HepG2 (cell line): ENCODE measurements at places on chromosomes 6 and 20. TPM values are rescaled to one million over a fixed set of nuclear protein-coding genes. Genes with fewer than 3 reads are reported as not detected.
A peak's percentile ranks its signal among the peaks of the same experiment; 100 is the strongest.

Gene TGM3
- not detected in 2 replicates for total RNA-seq

Gene ADRM1
- 143 and 154 TPM in 2 replicates for total RNA-seq

Gene XRN2
- total RNA-seq, result 171 and 256 TPM in 2 replicates

Gene SLC12A5
- 5.3 and 5.4 TPM in 2 replicates for total RNA-seq

Gene ATRN
- 30.8 and 44.2 TPM in 2 replicates for total RNA-seq

Gene SLC35D3
- total RNA-seq, result not detected in 2 replicates

Gene NUDT3
- 20.2 and 30.1 TPM in 2 replicates for total RNA-seq

Gene SPATS1
- total RNA-seq, result not detected in 2 replicates

Gene OVOL2
- 0.21 and 0.31 TPM in 2 replicates for total RNA-seq

- no peaks in the 10 kb centered on the region for H3K36me3 ChIP-seq
- 0 out of 3 replicates have a peak, but pooled peaks cover 3% of the 10 kb centered on the region for H3K27me3 ChIP-seq
- no peaks in the 10 kb centered on the region for H3K4me1 ChIP-seq
- no peak overlapping the region for H3K27ac ChIP-seq
These were observed 20.1 kb upstream of the MTCL3 start for GRCh38 chr6:127539272-127539671.

GRCh38 chr6:19549109-19549508 lies 288.1 kb upstream of the ID4 start:
- no peak overlapping the region for H3K27ac ChIP-seq
- H3K4me1 ChIP-seq, result no peaks in the 10 kb centered on the region
- H3K36me3 ChIP-seq, result no peaks in the 10 kb centered on the region
- H3K27me3 ChIP-seq, result no peaks in the 10 kb centered on the region
- DNase-seq, result no peak

DNA sequence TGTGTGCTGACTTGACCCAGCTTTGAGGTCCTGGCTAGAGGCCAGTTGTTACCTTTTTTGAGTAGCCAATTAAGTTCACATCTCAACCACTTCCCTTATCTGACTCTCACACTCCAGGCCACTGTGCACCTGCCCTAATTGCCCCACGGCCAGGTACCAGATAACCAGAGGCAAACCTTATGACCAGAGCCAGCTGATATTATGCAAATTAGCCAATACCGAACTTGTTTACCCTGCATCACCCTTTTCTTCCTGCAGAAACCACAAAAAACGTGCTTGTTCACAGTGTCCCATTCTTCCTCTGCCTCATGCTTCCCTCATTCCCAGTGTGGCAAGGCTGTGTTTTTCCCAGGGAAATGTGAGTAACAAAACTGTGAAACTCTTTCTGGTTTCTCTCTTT lies 89.3 kb downstream of the HTR1B start:
- H3K27ac ChIP-seq, result no peak overlapping the region
- no peak overlapping the region for H3K4me3 ChIP-seq
- no peaks in the 10 kb centered on the region for H3K4me1 ChIP-seq
- no peaks in the 10 kb centered on the region for H3K36me3 ChIP-seq

- no peak overlapping the region for H3K4me3 ChIP-seq
- H3K36me3 ChIP-seq, result no peaks in the 10 kb centered on the region
- no peaks in the 10 kb centered on the region for H3K27me3 ChIP-seq
- H3K4me1 ChIP-seq, result peaks cover 24% of the 10 kb centered on the region
- no peak for DNase-seq
These were observed 340.1 kb downstream of the ZFAND3 start for GRCh38 chr6:38159596-38159995.

DNA sequence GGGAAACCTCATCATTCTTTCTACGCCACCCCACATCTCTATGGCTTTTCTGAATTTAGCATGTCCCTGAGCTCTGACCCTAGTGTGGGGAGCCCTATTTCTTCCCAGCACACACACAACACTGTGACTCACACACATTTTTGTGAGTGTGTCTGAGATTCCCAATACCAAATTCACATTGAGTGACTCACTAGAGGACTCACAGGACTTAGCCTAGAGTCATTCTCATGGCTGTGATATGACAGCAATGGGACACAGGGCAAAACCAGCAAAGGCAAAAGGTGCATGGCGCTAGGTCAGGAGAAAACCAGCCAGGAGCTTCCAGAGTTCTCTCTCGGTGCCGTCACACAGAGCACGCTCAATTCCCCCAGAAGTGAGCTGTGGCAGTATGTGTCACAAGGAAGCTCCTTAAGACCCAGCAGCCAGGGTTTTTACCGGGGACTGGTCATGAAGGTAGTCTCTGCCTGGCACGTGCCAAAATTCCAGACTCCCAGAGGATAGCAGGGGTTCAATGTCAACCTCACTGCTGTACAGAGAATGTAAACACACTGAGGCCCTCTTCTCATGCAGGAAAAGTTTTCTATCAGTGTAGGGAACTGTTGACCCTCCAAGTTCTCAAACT lies 6.2 kb downstream of the CSTL1 start:
- H3K4me1 ChIP-seq, result peaks cover 12% of the 10 kb centered on the region
- H3K36me3 ChIP-seq, result no peaks in the 10 kb centered on the region
- peaks cover 21% of the 10 kb centered on the region; the same call in 2 of the 3 replicates for H3K27me3 ChIP-seq
- DNase-seq, result peak; percentile 55
- H3K4me3 ChIP-seq, result no peak overlapping the region

DNA sequence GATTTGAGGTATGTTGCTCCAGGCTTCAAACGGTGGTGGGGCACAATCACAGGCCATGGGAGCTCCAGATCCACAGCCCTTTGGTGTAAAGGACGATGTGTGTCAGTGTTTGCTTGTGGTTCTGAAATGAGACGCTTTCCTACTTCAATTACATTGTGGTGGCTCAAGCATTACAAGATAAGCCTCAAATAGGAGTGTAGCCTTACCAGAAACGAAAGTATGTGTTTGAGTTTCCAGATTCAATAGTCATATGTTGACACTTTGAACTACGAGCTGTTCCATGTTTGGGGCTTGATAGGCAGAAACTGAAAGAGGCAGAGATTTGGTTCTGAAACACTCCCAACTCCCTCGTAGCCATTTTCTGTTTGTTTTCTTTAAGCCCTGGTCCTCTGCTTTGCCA lies 187.1 kb downstream of the MYLK4 start:
- H3K27me3 ChIP-seq, result peaks cover 55% of the 10 kb centered on the region
- H3K4me1 ChIP-seq, result peaks cover 29% of the 10 kb centered on the region
- no peak overlapping the region for H3K27ac ChIP-seq

DNA sequence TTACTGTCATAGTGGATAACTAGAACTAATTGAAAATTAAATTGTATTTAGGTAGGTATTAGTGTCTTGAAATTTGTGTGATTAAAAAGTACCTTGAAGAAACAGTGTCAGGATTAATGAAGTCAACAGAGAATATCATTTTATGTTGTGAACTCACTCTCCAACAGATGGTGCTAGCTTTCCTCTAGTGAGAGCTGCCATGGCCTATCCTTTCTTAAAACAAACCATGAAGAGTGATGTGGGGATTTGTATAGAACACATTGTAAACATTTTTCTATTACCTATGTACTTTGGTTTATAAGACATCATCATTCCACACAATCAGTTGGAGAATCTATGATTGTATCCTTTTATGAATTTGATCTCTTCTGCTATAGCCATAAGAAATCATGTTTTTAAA lies 4.8 kb upstream of the SRSF12 start:
- no peaks in the 10 kb centered on the region for H3K36me3 ChIP-seq
- peaks cover 25% of the 10 kb centered on the region for H3K4me1 ChIP-seq
- no peak overlapping the region for H3K4me3 ChIP-seq
- DNase-seq, result peak; percentile 53

- H3K27ac ChIP-seq, result no peak overlapping the region
- no peak overlapping the region for H3K4me3 ChIP-seq
- H3K4me1 ChIP-seq, result no peaks in the 10 kb centered on the region
- no peaks in the 10 kb centered on the region for H3K36me3 ChIP-seq
- H3K27me3 ChIP-seq, result no peaks in the 10 kb centered on the region
These were observed 272.3 kb downstream of the KHDC1L start for GRCh38 chr6:72952808-72953630.

- H3K4me3 ChIP-seq, result peak overlapping the region; percentile 91
- H3K36me3 ChIP-seq, result no peaks in the 10 kb centered on the region
- H3K4me1 ChIP-seq, result peaks cover 33% of the 10 kb centered on the region
- no peaks in the 10 kb centered on the region; the same call in 2 of the 3 replicates for H3K27me3 ChIP-seq
- peak overlapping the region; percentile 93 for H3K27ac ChIP-seq
These were observed 650 bp upstream of the CD2AP start for GRCh38 chr6:47476781-47477496.

DNA sequence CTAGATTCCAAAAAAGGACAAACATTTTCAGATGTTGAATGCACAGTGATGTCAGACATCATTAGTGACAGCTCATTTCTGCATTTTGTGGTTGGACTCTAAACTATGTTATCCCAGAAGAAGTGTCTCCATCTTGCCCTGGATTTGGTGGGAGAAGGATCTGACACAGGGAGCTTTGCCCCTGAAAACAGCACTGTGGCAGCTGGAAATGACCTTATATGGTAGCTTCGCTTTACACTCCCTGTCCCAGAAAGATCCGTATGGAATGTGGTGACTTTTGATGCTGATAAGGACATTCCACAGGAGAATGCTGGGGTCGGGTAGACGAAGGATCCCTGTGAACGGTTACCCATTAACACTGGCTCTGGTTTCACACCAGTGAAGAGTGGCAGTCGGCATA lies 87.2 kb upstream of the EDN1 start:
- no peak overlapping the region for H3K4me3 ChIP-seq
- H3K4me1 ChIP-seq, result peaks cover 13% of the 10 kb centered on the region
- H3K36me3 ChIP-seq, result no peaks in the 10 kb centered on the region
- no peaks in the 10 kb centered on the region for H3K27me3 ChIP-seq
- peak; percentile 87 for DNase-seq
